ENCODE measurements at places on chromosomes 5 and 9.

GRCh38 chr5:142046191-142046590 is 33.4 kb upstream of the GNPDA1 start:
- no peak for DNase-seq

- no peak for DNase-seq
Measured at GRCh38 chr9:12464400-12464799, 228.8 kb upstream of the TYRP1 start.

GRCh38 chr9:7067169-7067568 is 309.4 kb downstream of the KDM4C start:
- no peak for DNase-seq

DNA sequence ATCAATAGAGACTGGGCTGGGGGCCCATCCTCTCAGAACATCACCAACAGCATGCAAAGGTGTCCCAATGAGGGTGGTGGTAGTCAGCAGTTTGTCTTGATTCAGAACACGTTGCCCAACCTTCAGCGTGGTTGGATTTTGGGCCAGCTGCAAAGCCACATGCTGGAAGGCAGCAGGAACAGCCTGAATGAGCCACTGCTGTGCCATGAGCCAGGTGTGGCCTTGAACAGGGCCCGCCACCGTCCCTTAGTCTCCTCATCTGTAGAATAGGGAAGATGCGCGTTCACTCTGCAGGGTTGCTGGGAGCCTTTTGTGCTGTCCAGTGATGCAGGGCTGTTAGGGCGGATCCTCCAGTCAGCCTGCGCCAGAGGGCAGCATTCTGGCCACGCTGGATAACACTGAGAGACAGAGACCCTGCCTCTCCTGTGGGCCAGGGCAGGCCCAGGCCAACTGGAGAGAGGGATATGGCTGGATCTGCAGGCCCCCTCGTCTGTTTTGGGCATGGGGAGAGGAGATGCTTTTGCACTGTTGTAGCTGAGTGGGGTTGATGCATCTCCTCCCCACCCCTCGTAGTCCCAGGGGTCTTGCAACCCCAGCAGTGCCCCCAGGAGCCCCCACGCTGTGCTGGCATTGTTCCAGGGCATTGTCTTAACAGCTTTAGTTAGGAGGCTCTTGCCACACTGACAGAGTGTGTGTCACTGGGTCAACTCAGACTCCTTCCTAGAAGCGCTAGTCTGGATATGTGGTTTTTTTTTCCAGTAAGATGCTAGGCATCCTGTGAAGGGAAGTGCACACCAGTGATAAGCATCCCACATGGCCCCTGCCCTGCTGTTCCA is 42.1 kb downstream of the SLC46A2 start:
- DNase-seq, result no peak

- DNase-seq, result no peak
Measured at GRCh38 chr9:21265421-21266189, 25.8 kb upstream of the IFNA14 start.
